Panc1 (cell line): ENCODE measurements at places on chromosomes 11 and 22. TPM values are rescaled to one million over a fixed set of nuclear protein-coding genes. Genes with fewer than 3 reads are reported as not detected.

HIC2 gene
- total RNA-seq = 7.3 TPM

DNA sequence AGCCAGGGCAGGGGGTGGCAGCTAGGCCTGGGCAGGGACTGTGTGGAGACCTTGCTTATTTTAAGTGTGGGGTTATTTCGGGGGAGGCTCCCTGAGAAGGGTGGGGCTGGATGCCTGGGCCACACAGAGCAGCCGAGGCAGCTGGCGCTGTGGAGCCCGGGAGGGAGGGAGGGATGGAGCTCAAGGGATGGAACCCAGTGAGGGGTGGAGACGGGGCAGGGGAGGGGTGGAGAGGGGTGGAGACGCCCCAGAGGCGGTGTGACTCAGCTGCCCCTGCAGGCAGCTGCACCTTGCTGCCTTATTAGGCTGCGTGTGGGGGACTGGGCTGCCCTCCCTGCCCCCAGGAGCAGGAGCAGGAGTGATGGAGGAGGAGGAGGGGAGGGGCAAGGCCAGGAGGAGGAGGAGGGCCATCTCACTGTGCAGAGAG is 9.8 kb upstream of the TSSC4 start:
- no peak for DNase-seq
- peaks cover 32% of the 10 kb centered on the region for H3K4me1 ChIP-seq
- no peaks in the 10 kb centered on the region for H3K36me3 ChIP-seq
- H3K27me3 ChIP-seq = no peaks in the 10 kb centered on the region

DNA sequence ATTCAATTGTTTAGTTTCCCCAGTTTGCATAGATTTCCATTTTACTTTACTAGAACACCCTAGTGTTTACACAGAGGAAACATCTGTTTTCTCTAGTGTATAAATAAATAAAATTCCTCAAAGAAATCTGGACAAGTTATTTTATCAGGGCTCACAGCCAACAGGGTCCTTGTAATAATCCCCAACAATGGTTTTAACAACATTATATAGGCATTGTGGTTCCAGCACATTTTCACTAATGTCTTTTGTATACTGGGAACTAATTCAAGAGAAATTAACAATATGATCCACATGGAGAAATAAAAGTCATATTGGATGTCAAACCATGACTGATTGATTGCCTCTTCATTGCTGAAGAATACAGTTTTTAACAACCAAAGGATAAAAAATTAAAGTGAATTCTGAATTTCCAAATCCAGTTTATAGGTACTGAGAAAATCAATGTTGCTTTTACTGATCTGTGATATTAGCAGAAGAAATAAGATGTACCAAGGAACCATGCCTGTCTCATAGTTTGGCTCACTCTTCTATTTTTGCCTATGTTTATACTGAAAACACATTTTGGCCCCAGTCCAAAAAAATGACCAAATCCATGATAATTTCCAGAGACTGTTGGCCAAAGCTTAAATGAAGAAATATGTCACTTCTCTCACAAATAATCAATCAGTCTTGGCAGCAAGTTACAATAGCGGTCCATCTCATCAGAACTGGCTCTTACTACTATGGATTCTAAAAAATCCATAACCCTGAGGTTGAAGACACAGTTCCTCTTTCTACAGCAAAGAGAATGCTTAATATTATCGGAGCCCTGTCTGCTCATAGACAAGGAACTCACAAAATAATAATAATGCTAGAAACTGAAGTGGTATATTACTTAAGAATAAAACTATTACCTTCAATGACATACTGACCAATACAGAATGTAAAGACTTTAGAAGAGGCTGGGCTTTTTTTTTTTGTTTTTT is 1.4 kb upstream of the MS4A13 start:
- no peaks in the 10 kb centered on the region for H3K36me3 ChIP-seq
- H3K27me3 ChIP-seq = no peaks in the 10 kb centered on the region; the same call in 1 of the 2 replicates
- no peaks in the 10 kb centered on the region for H3K4me1 ChIP-seq
- no peak for DNase-seq
- no peak overlapping the region for H3K27ac ChIP-seq

BATF2 gene
- total RNA-seq = 1.6 TPM

LRRC55 gene
- total RNA-seq = not detected
